ENCODE measurements at places on chromosomes 7 and 10.

DNA sequence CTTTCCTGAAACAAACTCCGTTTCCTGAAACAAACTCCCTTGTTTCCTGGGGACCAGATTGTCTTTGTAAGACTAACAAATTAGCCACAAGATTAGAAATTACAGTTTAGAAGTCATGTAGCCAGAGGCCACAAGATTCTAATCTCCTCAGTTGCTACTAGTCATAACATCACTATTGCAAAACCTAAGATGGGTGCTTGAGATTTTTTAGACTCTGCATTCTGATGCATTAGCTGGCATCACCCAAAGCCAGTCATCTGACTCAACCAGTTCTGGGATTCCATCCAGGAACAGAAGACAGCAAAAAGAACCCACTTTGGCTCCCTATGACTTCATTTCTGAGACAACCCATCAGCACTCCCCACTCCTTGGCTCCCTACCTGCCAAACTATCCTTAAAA, 367.9 kb upstream of the MBL2 start:
- no peak for DNase-seq

DNA sequence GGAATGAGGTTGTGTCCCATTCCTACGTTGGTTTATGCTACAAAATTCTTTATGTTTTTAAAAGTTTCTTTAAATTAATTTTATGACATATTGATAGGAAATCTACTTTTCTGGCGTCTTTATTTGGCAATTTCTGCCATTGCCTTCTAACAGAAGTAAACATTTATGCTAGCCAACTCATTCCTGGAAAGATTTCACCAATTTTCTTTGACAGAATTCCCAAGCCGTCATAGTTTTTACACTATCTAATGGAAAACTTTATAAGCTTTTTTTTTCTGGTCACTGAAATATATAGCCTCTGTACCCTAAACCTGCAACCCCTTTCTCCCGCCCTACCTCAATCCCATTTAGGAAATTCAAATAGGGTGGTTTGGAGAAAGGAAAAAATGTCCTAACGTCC, 6.1 kb upstream of the TCAF1 start:
- no peak for DNase-seq

- no peak for DNase-seq
Measured at GRCh38 chr10:67114945-67115344, 189.1 kb downstream of the LRRTM3 start.

DNA sequence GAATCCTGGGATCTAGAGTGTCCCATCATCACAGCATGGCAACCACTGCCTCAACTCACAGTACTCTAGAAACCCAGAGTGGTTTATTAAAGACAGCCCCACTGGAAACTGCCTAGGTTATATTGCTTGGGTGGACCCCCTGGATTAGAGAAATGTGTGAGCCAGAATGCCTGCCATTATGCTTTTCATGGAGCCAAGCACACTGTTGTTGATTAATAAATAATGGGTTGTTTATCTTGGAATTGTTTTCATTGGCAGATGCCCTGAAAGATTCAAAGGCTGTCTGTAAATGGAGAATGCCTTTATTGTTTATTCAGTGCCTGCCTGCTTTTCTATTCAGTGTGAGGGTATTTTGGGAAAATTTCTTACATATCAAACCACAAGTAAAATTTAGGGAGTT, 52.1 kb downstream of the GNAI1 start:
- DNase-seq: no peak

- DNase-seq: no peak
Measured at GRCh38 chr10:26169466-26169865, 47.1 kb upstream of the GAD2 start.

- no peak for DNase-seq
Measured at GRCh38 chr7:124914298-124914697, 15.3 kb downstream of the POT1 start.

GRCh38 chr7:46208635-46209525, 287.8 kb upstream of the IGFBP3 start:
- no peak for DNase-seq

DNA sequence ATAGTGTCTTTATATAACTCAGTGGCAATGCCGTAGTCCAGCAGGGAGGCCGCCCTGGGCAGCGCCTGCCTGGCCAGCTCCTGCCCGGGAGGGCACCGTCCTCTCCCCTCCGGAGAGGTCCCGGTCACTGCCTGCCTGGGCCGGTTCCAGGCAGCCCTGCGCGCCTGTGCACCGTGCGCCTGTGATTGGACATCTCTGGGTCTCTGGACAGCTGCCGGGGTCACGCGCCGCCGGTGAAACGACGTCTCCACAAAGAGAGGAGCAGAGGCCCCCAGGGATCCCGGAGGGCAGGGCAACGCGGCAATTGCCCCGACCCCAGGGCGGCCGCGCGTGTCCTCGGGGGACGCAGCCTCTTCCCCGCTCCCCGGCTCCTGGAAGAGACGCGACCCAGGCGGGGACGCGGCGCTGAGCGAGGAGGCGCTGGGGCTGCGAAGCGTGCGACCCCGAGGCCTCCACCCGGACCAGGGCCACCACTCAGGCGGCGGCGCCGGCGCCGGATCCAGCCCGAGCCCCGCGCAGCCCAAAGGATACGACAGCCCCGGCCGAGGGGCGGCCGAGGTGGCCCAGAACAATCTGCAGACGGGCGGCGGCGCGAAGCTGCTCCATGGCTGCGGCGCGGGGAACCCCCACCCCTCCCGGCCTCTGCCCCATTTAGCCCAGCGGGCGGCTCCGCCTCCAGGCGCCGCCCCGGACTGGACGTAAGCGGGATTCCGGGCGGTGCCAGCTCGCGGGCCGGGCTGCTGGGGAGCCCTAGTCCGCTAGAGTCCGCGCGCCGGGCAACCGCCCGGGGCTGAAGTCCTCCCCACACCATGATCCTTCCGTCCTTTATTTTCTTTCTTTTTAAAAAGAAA, at the start of gene PHYH:
TSS of gene PHYH (minus strand) at position 628 of the 851 bp plus-strand sequence. CDS start at position 606, 22 bp downstream.
- peak; percentile 64 for DNase-seq
